ENCODE measurements at places on chromosomes 7 and 10.
A peak's percentile ranks its signal among the peaks of the same experiment; 100 is the strongest.

GRCh38 chr10:102982296-102982695, 64.2 kb downstream of the CNNM2 start:
- H3K27me3 ChIP-seq = no peaks in the 10 kb centered on the region
- no peak overlapping the region for H3K4me3 ChIP-seq
- H3K4me1 ChIP-seq = no peaks in the 10 kb centered on the region
- no peak for DNase-seq
- H3K36me3 ChIP-seq = no peaks in the 10 kb centered on the region

- H3K27ac ChIP-seq = no peak overlapping the region
- no peaks in the 10 kb centered on the region for H3K4me1 ChIP-seq
- no peaks in the 10 kb centered on the region for H3K27me3 ChIP-seq
Observed at GRCh38 chr7:8111282-8111960, 142.8 kb downstream of the GLCCI1 start.

GRCh38 chr10:95742962-95743535, 12.9 kb upstream of the ENTPD1 start:
- H3K4me3 ChIP-seq = no peak overlapping the region
- no peaks in the 10 kb centered on the region for H3K4me1 ChIP-seq
- no peaks in the 10 kb centered on the region for H3K27me3 ChIP-seq
- H3K27ac ChIP-seq = no peak overlapping the region

- H3K27ac ChIP-seq = no peak overlapping the region
- H3K27me3 ChIP-seq = no peaks in the 10 kb centered on the region
- H3K36me3 ChIP-seq = no peaks in the 10 kb centered on the region
Observed at GRCh38 chr10:99456931-99457288, 26.5 kb upstream of the GOT1 start.

DNA sequence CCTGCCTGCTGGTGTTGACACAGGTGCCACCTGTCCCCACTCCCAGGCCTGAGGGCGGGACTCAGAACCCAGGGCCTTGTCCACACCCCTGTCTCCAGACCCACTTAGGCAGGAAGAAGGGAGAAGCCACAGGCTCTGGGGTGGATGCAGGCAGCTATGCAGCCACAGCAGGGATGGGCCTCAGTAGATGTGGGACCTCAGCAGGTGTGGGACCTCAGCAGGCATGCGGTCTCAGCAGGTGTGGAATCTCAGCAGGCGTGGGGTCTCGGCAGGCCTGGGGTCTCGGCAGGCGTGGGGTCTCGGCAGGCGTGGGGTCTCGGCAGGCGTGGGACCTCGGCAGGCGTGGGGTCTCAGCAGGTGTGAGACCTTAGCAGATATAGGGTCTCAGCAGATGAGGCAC, 118.0 kb upstream of the PITRM1 start:
- H3K4me3 ChIP-seq = no peak overlapping the region
- no peaks in the 10 kb centered on the region for H3K36me3 ChIP-seq
- DNase-seq = no peak
- H3K4me1 ChIP-seq = peaks cover 11% of the 10 kb centered on the region
- H3K27ac ChIP-seq = no peak overlapping the region
- H3K27me3 ChIP-seq = no peaks in the 10 kb centered on the region

DNA sequence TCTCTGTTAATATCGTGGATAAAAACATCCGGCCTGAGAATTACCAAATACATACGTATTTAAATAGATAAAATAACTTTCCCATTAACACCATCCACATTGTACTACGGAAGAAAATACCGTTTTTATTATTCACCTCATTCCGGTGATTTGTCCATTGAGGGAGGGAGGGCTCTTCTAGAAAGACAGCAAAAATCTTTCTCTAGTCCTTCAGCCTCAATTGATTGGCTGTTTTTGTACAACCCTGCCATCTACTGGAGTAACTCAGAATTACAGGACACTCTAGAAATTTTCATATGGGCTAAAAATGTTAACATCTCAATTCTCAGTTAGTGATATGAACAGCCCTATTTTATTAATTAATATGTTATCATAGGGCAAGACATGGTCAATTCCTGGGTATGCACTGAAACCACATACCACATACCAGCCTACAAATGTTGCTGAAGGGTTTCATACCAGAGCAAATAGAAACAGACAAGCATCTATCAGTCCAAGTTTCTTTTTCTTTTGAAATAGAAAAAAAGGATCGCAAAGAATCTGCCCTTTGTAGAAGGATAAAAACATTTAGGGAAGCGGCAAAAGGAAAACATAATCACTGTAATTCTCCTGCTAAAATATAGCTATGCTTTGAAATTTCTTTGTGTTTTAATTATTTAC, 55.8 kb upstream of the CDCA7L start:
- H3K4me1 ChIP-seq = no peaks in the 10 kb centered on the region
- H3K4me3 ChIP-seq = no peak overlapping the region
- no peaks in the 10 kb centered on the region for H3K36me3 ChIP-seq
- H3K27ac ChIP-seq = no peak overlapping the region

DNA sequence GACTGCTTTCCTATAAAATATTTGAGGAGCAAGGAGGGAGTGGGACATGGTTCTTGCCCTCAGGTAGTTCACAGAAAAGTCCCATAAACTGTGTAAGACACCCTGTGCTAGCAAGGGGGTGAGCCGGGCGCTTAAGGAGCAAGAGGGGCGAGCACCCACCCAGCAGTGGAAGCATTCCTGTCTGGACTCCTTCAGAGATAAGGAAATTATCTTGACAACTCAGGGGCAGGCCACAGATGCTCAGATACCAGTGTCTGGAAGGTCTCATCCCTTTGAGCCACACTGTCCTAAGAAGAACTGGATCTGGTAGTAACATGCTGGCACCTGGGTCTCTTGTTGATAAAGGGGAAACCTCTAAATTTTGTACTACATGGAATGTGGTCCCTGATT, 54.1 kb downstream of the DAGLB start:
- no peak for DNase-seq
- peak overlapping the region; percentile 13 for H3K4me3 ChIP-seq
- H3K36me3 ChIP-seq = peaks cover 16% of the 10 kb centered on the region
- H3K27ac ChIP-seq = peak overlapping the region; percentile 68
- no peaks in the 10 kb centered on the region for H3K27me3 ChIP-seq

DNA sequence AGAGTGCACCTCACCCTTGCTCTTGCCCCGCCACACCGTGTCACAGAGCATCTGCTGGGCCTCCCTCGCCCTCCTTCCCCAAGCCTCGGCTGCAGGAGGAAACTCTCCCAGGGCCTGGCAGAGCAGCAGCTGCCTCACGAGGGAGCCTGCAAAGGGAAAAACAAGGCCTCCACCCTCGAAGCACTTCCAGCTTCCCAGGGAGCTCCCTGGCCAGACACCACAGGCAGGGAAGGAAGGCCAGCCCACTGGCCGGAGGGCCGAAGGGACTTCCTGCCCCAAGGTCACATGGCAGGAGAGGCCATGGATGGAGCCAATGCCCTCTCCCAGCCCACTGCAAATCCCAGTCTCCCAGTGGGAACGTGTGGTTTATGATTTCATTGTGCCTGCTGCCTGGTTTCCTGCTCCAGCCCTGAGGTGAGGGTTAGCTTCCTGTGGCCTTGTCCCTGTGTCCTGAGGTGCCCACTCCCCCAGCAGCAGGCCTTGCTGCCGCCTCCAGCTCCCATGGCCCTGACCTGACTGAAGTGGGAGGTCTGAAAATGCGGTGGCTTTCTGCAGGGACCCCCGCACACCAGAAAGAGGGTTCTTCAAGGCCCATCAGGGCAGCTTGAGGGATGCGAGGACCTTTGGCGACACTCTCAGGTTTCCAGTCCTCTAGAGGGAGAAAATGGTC, 100.5 kb upstream of the PPIF start:
- DNase-seq = no peak
- H3K27ac ChIP-seq = peak overlapping the region; percentile 73
- no peak overlapping the region for H3K4me3 ChIP-seq

GRCh38 chr10:126844406-126844805, 60.8 kb upstream of the DOCK1 start:
- H3K36me3 ChIP-seq = no peaks in the 10 kb centered on the region
- peak; percentile 75 for DNase-seq
- no peak overlapping the region for H3K4me3 ChIP-seq
- H3K4me1 ChIP-seq = peaks cover 2% of the 10 kb centered on the region
- H3K27ac ChIP-seq = no peak overlapping the region

- no peak for DNase-seq
- no peaks in the 10 kb centered on the region for H3K36me3 ChIP-seq
- peaks cover 30% of the 10 kb centered on the region for H3K4me1 ChIP-seq
Observed at GRCh38 chr7:44979481-44980392, 922 bp upstream of the MYO1G start.

DNA sequence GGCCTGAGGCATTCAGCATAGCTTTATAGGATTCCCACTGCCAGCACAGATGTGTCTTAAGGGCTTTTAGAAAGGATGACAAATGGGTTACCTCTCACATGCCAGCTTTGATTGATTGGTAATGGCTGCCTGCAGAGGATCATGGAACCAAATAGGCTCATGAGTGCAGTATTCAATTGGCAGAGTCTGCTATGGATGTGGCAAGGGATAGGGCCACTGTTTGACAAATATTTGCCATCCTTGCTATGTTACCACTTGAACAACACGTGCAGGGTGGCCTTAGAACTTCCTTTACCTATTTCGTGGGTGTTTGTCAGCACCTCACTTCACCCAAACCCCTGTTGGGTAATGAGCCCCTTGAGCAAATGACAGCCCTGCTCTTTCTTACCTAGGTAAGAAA, 139.2 kb downstream of the C10orf105 start:
- H3K36me3 ChIP-seq = no peaks in the 10 kb centered on the region
- no peaks in the 10 kb centered on the region for H3K27me3 ChIP-seq
- no peak overlapping the region for H3K27ac ChIP-seq
- peaks cover 9% of the 10 kb centered on the region for H3K4me1 ChIP-seq
- H3K4me3 ChIP-seq = no peak overlapping the region
- no peak for DNase-seq

- H3K4me3 ChIP-seq = no peak overlapping the region
- DNase-seq = peak; percentile 82
- no peaks in the 10 kb centered on the region for H3K36me3 ChIP-seq
- no peak overlapping the region for H3K27ac ChIP-seq
- no peaks in the 10 kb centered on the region for H3K4me1 ChIP-seq
Observed at GRCh38 chr10:86068231-86069054, 298.2 kb downstream of the GRID1 start.

DNA sequence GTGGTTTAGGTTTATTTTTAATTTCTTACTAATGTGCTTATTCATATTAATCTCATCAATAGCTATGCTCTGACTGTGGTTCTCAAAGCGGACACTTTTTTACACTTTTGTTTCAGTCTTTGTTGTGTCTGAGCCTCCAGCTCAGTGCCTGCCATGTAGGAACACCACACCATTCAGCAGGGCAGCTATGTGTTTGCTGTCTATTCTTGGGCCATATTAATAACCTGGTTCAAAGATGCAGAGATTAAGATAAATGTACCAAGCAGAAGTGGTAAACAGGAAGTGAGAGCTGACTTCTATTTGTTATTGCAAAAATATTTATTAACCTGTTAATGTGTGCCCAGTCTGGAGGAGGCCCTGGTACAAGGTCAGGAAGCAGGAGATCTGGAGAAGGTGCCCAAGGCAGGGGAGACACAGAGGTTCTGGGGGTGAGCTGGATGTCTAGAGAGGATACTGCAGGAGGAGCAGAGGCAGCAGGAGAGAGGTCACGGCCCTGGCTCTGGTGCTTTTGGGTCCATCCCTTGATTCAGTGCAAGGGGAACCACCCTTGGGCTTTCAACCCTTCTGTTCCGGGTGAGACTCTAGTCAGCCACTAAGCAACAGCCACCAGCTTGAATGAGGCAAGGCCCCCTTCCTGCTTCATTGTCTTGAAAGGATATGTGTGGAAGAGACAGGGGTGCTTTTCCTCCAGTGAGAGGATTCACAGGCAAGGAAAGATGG, 1.9 kb downstream of the TBXAS1 start:
- H3K36me3 ChIP-seq = no peaks in the 10 kb centered on the region
- H3K27ac ChIP-seq = no peak overlapping the region
- no peak overlapping the region for H3K4me3 ChIP-seq
- DNase-seq = no peak
- H3K4me1 ChIP-seq = no peaks in the 10 kb centered on the region
- H3K27me3 ChIP-seq = no peaks in the 10 kb centered on the region

DNA sequence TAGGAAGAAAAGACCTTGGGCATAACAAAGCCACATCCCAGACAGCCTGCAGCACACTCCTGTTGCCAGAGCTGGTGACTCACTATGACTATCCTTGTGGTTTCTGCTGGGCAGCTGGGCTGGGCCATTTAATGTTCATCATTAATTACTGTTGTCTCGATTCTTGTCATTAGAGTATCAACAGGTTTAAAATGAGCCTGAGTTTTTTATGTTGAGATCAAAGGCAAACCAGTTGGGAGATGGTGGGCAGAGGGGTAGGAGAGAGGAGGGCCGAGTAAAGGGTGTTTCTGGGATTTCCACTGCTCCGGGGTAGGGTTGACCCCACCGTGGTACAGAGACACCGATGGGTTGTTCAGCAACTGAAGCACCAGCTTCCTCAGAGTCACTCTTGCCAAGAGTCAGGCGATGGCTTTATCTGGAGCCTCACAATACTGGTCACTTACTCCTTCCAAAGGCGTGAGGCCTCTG, 128.7 kb upstream of the LYZL1 start:
- H3K36me3 ChIP-seq = no peaks in the 10 kb centered on the region
- no peak overlapping the region for H3K4me3 ChIP-seq
- no peaks in the 10 kb centered on the region for H3K27me3 ChIP-seq
- no peak for DNase-seq
- no peak overlapping the region for H3K27ac ChIP-seq
- H3K4me1 ChIP-seq = no peaks in the 10 kb centered on the region

- no peak overlapping the region for H3K27ac ChIP-seq
- DNase-seq = no peak
- no peak overlapping the region for H3K4me3 ChIP-seq
- H3K27me3 ChIP-seq = no peaks in the 10 kb centered on the region
- H3K4me1 ChIP-seq = no peaks in the 10 kb centered on the region
- no peaks in the 10 kb centered on the region for H3K36me3 ChIP-seq
Observed at GRCh38 chr7:116708861-116709260, 36.9 kb downstream of the MET start.

DNA sequence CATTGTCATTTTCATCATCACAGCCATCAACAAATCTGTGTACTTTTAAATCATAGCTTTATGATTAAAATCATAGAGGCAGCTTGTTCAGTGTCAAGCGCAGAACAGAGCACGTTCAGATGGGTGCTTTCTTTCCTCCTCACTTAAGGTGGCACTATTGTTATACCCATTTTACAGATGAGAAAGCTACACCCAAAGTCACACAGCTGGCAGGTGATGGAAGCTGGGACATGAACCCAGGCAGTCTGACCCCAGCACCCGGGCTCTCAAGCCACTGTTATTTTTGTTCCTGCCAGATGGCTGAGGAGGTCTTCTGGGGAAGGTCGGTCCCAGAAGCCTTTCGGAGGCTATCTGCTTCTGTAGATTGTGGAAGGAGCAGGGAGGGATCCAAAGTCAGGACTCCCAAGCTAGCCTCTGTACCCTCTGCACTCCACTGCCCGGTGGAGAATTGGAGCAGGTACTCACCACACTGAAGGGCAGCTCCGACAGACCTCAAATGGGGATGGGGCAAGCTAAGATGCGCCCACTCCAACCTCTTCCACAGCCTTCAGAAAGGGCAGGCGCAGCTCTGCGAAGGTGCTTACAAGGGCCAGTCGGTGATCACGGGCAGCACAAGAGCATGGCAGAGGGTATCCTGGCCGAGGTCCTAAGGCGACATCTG, 610 bp downstream of the AVPI1 start:
- H3K27ac ChIP-seq = peak overlapping the region; percentile 96
- no peaks in the 10 kb centered on the region for H3K36me3 ChIP-seq
- peaks cover 82% of the 10 kb centered on the region for H3K4me1 ChIP-seq
- H3K27me3 ChIP-seq = no peaks in the 10 kb centered on the region

GRCh38 chr10:133165556-133166503, 5.8 kb downstream of the KNDC1 start:
- no peak overlapping the region for H3K27ac ChIP-seq
- peaks cover 11% of the 10 kb centered on the region for H3K4me1 ChIP-seq
- H3K4me3 ChIP-seq = no peak overlapping the region
- H3K36me3 ChIP-seq = no peaks in the 10 kb centered on the region

Measured in vagina (tissue), 2 donors.